Sciatic nerve (tissue), 2 donors: ENCODE measurements at places on chromosomes 12 and 14.

DNA sequence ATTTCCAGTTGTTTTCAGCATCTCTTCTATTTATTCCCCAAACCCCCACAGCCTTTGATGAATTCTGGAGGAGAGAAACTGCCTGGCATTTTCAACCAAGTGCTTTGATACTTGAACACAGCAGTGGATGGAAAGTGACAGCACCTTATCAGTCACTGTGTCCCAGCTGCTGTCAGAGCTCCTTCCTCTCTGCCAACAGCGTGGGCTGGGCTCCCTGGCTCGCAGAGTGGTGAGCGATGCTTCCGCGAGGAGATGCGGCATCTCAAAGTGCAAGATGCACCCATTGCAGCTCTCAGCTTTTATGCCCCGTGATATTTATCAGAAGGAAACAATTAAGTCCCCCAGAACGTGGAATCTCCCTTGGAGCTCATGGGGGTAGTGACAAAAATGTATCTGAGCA lies 72.6 kb upstream of the TCL1A start:
- no peak for DNase-seq

GRCh38 chr12:102526656-102527055 lies 46.3 kb upstream of the IGF1 start:
- no peak for DNase-seq

- no peak for DNase-seq
These were observed 43.3 kb upstream of the MED13L start for GRCh38 chr12:116320791-116321217.

GRCh38 chr12:6095269-6095668 lies 29.2 kb downstream of the VWF start:
- DNase-seq, result peak; percentile 19

GRCh38 chr14:82113710-82114109 lies 580.1 kb upstream of the SEL1L start:
- no peak for DNase-seq

DNA sequence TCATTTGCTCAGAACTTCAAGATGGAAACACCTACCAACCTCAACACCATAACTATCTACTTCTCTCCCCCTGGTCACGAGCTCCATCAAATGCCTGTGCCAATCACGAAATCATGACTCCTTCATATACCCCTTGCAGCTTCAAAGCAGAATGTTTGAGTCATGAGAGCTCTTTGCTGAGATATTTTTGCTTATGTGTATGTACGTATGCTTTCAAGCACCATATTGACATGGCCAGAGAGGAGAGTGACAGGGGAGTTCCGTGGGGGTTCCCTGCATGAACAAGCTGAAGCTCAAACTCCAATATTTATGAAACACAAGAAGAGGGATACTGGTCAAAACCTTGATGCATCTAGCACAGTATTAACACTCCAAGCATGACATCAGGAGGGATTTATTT lies 374.4 kb downstream of the DPF3 start:
- no peak for DNase-seq

DNA sequence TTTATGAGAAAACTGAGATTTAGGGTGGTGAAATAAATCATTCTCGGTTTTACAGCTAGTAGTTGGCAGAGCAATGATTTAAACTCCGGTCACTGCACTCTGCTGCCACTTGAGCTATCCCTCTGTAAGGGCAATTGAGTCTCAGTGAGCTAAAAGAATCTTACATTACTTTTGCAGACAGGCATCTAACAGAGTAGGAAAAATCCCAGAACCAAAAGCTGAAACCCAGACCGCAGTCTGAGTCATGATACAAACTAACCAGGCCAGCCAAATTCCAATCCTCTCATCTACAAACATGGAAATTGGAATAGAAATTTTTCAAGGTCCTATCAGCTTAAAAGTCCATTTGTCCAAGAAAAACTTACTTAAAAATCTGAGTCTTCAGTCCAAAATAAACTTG lies 73.7 kb downstream of the ANKS1B start:
- no peak for DNase-seq

GRCh38 chr12:55051197-55051947 lies 31.6 kb downstream of the NEUROD4 start:
- DNase-seq, result no peak

- no peak for DNase-seq
These were observed 13.5 kb upstream of the FBRSL1 start for GRCh38 chr12:132476421-132476820.

GRCh38 chr14:83019744-83020414 lies 1486.2 kb upstream of the SEL1L start:
- no peak for DNase-seq

GRCh38 chr12:5506295-5506694 lies 74.4 kb downstream of the NTF3 start:
- DNase-seq, result no peak

- DNase-seq, result no peak
These were observed 62.9 kb downstream of the CCDC91 start for GRCh38 chr12:28253161-28253641.
